Left ventricle myocardium inferior (tissue), 1 donor: ENCODE measurements at places on chromosomes 2 and 18. TPM values are rescaled to one million over a fixed set of nuclear protein-coding genes. Genes with fewer than 3 reads are reported as not detected.

The PLA2R1 gene
- total RNA-seq, result 2.3 TPM

The MLPH gene
- 73.5 TPM for total RNA-seq

The ANKRD62 gene
- not detected for total RNA-seq

The ITGA6 gene
- 42.0 TPM for total RNA-seq

The CCDC142 gene
- 5.6 TPM for total RNA-seq

The METTL4 gene
- total RNA-seq, result 7.8 TPM

The CCNYL1 gene
- 7.6 TPM for total RNA-seq

The RFTN2 gene
- total RNA-seq, result 5.6 TPM

The TEX261 gene
- 50.7 TPM for total RNA-seq

The ARHGAP28 gene
- total RNA-seq, result 1.5 TPM

The PARD3B gene
- total RNA-seq, result 9.1 TPM

The PSMG2 gene
- total RNA-seq, result 39.5 TPM

The TEX44 gene
- total RNA-seq, result not detected

The UGT1A5 gene
- total RNA-seq, result not detected

The DNAH7 gene
- 0.11 TPM for total RNA-seq

The GPR148 gene
- not detected for total RNA-seq

The OTOF gene
- total RNA-seq, result not detected

The IL36A gene
- total RNA-seq, result not detected

The PLGLB1 gene
- 2.4 TPM for total RNA-seq

The TSPYL6 gene
- total RNA-seq, result 0.08 TPM

The CPS1 gene
- total RNA-seq, result 4.9 TPM

The SCTR gene
- total RNA-seq, result 1.2 TPM

The NOSTRIN gene
- 14.7 TPM for total RNA-seq

The GKN2 gene
- not detected for total RNA-seq

The TMX3 gene
- total RNA-seq, result 26.3 TPM

The SLC16A14 gene
- 3.4 TPM for total RNA-seq

The IL18R1 gene
- 1.8 TPM for total RNA-seq
